ENCODE measurements at places on chromosomes 3 and 15.

DNA sequence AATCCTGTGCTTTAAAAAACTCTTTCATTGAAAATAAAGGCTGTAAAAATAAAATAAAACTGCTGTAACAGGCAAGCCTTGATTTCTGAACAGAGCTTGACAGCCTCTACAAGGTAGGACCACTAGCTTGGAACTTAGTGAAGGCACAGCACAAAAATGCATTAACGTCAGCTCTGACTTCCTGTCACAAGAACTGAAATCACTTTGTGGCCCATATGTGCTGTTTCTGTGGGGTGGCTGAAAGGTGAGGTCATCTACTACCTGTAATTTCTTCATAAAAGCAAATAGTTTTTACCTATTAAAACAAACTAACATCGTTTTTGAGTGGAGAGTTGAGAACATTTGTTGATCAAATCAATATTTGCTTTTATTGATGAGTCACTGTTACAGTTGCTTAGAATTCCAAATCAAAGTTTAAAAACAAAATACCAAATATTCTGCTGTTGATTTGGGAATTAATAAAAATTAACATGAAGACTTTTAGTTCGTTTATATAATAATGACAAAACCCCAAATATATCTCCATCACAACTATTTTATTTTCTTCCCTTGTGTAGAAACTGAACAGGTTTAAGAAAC is 1034.1 kb downstream of the MCTP2 start:
- no peak for DNase-seq

- no peak for DNase-seq
Measured at GRCh38 chr3:129182390-129183185, 1.1 kb downstream of the CNBP start.

GRCh38 chr3:50189274-50189673 is 2.1 kb upstream of the GNAT1 start:
- DNase-seq = peak; percentile 82

GRCh38 chr15:78838489-78838888 is 27.2 kb upstream of the ADAMTS7 start:
- DNase-seq = no peak

Measured in left forelimb (tissue), 1 donor.